NCI-H1105 (cell line): ENCODE measurements at places on chromosomes 6 and 20.

GRCh38 chr20:38961530-38962043, 557 bp upstream of the DHX35 start:
- DNase-seq: peak; percentile 11

- DNase-seq: no peak
Measured at GRCh38 chr20:9130521-9130920, 61.6 kb downstream of the PLCB4 start.

- no peak for DNase-seq
Measured at GRCh38 chr6:116251568-116252384, 2.1 kb downstream of the TSPYL4 start.

DNA sequence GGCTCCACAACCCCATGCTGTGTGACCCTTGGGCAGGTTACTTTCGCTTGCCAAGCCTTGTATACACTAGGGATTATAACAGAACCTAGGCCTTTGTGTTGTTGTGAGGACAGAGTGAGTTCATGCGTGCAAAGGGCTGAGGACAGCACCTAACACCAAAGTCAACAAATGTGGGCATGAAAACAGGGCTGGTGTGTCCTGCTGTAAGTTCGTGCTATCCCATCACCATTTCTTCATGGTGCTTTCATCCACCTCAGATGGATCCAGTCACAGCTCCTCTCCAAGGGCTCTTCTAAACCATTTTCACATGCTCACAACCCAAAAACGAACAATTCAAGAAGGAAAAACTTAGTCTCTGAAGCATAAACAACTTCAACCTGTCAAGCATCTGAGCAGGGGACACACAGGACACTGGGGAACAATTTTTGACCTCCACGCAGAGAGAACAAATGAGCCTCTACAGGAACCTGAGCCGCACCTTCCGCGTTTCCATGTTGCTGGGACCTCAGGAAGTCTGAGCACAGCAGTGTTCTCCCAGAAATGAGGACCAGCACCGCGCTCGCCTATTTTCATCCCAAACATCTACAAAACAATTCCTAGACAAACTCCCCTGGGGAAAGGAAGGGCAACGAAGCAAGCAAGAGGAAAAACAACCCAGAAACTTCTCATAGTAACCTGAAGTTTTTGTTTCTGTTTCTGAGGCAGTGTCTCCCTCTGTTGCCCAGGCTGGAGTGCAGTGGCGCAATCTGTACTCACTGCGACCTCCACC, 3.1 kb downstream of the LRP11 start:
- DNase-seq: no peak

DNA sequence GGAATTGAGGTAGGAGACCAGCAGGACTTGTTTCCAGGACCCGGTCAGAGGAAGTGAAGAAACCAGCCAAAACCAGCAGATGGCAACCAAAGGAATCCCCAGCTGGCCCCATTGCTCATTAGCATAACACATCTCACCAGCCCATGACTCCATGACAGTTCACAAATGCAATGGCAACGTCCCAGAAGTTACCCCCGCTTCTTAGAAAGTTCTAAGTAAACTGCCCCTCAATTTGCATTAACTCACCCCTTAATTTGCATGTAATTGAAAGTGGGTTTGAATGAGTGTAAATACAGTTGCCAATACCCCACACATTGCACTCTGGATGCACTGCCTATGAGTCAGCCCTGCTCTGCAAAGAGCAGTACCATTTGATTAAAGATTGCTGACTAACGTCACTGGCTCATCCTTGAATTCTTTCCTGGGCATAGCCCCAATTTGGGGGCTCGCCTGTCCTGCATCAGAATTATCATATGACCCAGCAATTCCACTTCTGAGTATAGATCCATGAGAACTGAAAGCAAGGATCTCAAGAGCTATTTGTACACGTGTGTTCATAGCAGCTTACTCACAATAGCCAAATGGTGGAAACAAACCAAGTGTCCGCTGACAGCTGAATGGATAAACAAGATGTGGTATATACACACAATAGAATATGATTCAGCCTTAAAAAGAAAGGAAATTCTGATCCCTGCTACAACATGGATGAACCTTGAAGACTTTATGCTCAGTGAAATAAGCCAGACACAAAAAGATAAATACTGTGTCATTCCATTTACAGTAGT, 36.4 kb downstream of the MYLK4 start:
- DNase-seq: no peak

DNA sequence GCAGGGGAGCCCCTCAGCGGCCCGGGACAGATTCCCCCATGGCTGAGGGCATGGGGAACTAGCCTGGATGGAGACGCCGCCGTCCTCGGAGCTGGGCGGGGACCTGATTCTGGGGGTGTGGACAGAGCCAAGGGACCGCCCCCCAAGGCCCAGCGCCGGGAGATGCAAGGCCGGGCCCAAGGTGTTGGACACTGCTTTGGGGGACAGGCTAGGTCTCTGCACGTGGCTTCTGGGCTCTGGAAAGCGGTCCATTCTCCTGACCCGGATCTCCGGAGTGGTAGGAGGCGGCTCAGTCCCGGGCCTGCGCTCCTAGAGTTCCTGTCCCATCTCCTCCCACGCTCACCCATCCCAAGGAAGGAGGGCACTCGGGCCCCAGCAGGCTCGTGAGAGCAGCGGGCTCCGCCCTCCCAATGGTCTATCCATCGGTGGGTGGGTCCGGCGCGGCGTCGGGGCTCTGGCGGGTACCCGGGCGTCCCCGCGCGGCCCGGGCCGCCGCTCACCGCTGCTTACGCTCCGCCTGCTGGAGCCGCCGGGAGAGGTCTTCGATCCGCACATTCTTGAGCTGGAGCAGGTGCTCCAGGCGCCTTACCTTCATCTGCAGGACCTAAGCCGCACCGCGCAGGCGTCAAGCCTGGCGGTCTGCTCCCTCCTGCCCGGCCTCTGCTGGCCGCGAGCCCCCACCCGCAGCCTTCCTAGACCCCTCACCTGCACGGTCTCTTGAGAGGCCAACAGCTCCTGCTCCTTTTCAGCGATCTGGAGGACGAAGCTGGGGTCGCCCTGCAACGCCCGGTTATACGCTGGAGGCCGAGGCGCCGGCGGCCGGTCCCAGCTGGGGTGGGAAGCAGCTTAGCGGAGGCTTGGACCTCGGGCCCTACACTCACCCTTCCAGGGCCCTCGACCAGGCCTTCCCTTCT, 3.3 kb downstream of the SPEF1 start:
- DNase-seq: peak; percentile 37

GRCh38 chr6:170542031-170542719, 10.9 kb downstream of the PSMB1 start:
- DNase-seq: no peak

GRCh38 chr6:80967609-80968008, 784.9 kb downstream of the TENT5A start:
- no peak for DNase-seq

- no peak for DNase-seq
Measured at GRCh38 chr6:170032706-170033309, 258.1 kb downstream of the DLL1 start.

DNA sequence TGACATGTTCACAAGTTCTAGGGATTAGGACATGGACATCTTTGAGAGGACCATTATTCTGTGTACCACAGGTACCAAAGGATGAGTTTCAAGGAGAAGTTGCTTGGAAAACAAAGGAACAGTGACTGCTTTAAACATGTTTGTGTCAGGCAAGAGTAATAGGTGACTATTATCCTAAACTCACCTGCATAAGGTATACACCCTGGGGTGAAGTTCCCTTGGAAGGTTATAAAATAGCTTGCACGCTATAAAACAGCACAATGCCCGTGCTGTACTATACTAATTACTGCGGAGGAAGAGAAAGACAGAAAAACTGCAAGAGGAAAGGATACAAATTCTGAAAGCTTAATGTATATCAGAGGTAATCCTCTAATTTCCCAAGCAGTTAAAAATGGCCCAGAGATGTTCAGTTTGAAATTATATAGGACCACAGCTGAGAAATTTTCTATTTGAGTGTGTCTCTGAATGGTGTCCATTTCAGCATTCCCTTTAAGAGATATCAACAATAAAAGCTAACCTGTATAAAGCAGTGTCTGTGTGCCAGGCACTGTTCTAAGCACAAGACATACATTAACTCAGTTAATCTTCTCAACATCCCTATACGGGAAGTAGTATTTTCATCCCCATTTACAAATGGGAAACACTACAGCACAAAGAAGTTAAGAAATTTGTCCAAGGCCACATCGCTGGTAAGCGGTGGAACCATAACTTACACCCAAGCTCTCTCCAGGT, 19.7 kb downstream of the TBC1D32 start:
- DNase-seq: no peak

DNA sequence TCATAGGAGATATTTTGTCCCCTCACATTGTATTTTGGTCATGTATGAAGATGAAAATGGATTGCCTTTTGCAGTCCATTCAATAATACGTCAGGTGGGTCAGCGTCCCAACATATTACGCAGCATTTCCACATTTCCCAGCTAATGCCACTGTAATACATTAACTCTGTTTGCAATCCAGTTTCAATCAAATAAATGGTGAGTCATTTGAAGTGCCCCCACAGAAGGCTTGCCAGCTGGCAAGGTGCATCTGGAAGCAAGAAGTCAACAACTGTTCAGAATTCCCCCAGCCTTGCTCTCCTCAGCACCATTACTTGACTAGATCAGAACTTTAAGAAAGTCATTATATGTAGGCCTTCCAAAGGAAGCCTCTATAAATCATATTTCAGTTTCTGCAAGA, 50.4 kb downstream of the PHACTR1 start:
- DNase-seq: no peak

- DNase-seq: peak; percentile 48
Measured at GRCh38 chr6:15244620-15245360, 1.1 kb upstream of the JARID2 start.

DNA sequence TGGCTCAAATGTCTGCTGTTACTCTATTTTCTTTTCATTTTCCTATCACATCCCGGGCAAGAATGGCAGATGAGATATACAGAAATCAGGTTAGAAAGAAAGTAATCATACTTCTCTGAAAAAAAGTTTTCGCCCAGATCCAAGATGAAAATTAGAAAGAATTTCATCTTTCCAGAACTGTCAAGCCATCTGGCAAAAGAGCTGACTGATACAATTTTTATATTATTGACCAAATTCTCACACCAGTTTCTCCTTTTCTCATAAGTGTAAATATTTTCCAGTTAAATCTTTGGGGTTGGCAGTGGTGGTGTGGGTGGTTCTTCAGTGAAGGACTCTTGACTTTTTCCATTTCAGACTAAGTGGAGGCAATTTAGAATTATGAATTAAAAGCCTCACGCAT, 371.9 kb downstream of the CD83 start:
- no peak for DNase-seq

GRCh38 chr6:138455746-138456400, 43.4 kb downstream of the NHSL1 start:
- peak; percentile 10 for DNase-seq

- no peak for DNase-seq
Measured at GRCh38 chr6:134026597-134026996, 25.8 kb downstream of the SLC2A12 start.

GRCh38 chr6:149938571-149939355, 3.1 kb upstream of the ULBP2 start:
- peak; percentile 4 for DNase-seq

DNA sequence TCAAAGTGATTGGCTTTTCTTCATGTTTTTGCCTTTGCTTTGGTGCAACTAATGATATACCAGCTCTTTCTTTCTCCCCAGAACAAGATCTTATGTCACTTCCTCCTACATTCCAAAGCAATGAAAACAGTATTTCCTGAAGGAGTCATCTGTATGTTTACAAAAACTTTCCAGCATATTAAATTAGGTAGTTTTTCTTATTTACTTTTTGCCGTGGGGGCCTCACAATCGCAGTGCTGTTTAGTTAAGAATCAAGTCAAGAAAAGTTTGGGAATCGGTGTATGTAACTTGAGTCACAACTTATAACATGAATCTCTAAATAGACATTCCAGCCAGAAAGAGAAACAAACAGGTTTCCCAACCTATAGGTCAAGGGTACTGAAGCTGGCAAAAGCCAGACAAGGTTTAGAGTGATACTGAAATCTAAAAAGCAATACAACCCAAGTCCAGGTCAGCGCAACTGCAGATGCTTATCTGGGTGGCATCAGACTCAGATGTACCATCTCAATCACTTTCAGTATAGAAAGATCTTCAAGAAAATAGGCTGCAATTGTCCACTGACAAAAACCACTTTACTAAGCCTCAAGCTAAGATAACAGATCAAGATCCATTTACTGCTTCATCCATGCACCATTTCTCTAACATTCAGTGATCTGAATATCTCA, 63.6 kb downstream of the IPCEF1 start:
- no peak for DNase-seq

DNA sequence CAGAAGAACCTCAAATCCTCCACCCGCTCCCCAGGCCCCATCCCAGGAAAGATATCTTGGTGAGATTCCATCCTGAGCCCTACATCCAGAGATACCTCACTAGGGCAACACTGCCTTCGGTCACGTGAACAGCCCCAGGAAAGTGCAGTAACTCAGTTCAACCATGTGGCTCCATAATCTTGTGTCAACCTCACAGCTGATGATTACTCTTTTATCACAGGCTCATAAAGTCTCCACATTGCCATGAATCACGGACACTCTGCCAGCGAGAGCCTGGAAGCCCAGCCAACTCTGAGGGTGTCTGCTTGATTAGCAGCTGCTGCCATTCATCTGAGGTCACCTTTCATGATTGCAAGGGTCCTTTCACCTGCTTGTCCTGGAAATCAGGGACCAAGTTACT, 175.8 kb upstream of the LRFN2 start:
- no peak for DNase-seq

DNA sequence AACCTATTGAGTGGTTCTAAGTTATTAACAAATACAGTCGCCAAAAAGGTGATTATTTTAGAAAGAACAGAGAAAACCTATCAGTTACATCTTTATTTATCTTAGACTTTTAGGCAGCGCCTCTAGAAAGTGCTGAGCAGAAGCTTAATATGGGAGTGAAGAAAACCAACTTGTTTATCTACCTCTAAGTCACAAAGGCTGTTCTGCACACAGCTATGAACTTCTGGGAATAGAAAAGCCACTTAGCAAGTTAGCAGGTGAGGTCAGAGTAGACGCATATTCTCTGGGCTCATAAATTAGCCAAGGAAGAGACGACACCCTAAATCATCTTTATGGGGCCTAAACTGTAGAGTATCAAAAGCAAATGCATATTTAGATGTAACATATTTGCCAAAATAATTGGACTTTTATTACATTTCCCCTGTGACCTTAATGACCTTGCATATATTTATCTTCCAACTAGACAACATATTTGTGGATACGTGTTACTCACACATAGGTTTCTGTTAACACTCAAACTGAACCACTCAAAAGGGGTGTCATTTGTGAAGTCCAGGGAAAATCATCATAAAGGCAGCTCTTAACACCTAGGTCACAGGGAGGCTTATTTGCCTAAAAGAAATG, 267.1 kb downstream of the ADGB start:
- no peak for DNase-seq

GRCh38 chr20:19693508-19693907, 64.5 kb upstream of the RIN2 start:
- no peak for DNase-seq

DNA sequence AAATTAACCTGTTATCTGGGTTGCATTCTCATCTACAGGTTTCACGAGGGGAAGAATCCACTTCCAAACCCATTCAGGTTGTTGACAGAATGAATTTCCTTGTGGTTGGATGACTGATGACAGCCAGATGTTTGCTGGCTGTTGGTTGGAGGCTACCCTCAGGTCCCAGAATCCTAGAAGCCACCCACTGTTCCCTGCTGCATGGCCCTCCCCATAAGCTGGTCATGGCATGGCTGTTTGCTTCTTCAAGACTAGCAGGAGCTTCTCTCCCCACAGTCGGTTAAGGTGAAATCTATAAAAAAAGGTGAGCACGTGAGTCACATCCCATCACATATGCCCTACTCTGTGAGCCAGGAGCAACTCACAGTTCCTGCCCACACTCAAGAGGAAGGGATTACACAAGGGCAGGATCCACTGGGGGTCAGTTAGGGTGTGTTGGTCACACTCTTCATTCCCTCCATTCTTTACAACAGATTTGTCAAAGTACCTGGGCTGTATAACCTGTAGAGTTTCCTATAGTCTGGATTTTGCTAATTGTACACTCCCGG, 19.5 kb upstream of the RPS10 start:
- DNase-seq: no peak
